ENCODE measurements at places on chromosomes 3 and 15.

DNA sequence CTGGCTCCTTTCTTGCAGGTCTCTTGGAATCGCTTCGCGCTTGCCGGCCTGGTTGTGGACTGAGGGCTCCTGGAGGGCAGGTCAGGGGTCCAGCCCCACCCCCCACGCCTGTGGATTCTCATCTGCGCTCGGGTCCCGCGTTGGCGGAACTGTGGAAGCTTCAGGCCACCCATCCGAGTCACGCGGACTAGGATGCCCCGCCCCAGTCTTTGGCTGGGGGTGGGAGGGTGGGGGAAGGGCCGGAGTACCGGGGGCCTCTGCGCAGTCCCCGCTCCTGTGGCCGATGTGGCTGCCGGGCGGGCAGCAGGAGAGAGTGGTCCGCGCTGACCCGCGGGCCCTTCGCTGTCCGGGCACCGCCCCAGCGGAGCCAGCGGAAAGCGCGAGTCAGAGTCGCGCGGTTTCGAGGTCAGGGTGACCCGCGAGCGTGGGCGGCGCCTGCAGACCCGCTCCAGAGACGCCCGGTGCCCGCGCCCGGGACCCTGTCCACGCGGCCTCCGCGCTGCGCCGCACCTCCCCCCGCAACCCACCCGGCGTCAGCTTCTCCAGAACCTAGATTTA lies 114.2 kb downstream of the KLF13 start:
- DNase-seq, result peak; percentile 59

DNA sequence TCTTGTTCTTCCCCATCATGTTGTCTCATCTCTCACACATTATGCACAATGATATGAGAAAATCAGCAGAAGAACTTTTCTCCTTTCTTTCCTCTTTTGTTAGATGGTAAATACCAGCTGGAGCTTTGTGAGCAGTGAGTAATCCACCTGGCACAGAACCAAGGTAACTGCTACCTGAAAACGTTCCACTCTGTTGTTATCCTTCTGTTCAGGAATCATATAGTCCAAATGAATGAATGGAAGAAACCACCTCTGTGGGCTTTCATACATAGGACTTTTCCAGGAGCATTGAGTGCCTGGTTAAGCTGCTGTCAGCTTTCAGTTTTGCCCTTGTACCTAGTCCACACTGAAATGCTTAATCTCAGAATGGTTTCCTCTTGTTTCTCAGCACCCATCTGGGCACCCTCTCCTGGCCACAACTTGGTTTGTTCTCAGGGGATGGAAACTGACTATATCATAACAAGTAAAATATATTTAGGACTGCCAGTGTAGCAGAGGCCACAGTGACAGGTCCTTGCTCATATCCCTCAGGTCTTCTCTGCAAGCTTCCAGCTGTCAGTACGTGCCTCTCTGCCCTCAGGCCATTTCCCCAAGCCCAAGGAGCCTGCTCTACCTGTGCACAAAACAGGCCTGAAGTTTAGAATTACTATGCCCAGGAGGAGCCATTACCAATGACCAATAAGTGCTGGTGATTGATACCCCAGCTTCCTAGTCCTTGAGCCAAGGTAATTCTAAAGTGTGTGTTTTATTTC lies 23.5 kb upstream of the SLC4A7 start:
- no peak for DNase-seq

GRCh38 chr3:55709411-55710012 lies 222.4 kb upstream of the WNT5A start:
- no peak for DNase-seq

- no peak for DNase-seq
Measured at GRCh38 chr3:127670761-127671522, 1.8 kb upstream of the ABTB1 start.

DNA sequence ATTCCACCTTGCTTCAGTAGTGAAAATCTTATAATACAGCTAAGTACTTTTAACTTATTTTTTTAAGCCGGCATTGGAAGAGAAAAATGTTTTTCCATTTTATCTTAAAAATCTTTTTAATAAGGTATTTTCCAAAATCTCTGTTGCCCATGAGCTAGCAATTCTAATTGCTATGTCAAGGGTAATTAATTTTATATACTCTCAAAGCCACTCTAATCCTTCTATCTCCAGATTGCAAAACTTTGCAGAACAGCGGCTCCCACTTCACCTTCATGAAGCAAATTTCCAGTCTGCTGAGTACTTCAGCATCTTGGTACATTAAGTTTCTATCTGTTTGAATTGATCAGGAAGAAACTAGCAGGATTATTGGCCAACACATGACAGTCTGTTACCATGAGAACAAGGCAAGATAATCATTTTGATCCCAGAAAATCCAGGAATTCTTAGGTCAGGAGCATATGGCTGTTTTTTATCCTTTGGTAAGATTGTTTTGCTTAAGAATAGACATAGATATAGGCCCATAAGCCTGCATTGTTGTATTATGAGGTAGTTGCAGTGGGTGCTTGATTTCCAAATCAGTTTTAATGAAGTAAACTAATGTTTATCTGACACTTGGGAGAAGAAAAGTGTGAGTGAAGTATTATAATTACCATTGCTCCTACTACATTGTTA lies 6.0 kb downstream of the TIPARP start:
- DNase-seq, result no peak

DNA sequence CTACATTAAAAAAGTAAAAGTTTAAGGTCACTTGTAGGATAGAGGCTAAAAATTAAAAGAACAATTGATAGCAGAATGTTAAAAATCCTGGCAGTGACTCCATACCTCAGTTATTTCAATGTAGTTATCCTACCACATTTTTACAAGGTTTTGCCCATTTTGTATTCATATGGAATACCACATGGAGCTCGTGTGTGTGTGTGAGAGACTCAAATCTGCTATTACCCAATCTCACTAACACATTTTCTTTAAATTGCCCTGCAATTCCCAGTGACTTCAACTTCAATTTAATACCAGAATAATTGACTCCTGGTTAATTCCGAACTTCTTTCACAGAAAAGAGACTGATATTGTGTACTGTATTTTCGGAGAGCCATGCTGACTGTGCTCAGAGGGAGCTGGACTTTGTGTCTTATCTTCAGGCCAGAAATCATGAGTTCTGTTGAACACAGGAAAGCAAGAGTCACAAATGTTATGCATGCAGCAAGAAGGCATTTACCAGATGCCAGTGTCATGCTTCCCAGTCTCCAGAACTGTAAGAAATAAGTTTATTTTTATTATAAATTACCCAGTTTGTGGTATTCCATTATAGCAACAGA lies 529.0 kb upstream of the NECTIN3 start:
- no peak for DNase-seq

- peak; percentile 61 for DNase-seq
Measured at GRCh38 chr3:52845157-52845556, 10.3 kb upstream of the MUSTN1 start.

DNA sequence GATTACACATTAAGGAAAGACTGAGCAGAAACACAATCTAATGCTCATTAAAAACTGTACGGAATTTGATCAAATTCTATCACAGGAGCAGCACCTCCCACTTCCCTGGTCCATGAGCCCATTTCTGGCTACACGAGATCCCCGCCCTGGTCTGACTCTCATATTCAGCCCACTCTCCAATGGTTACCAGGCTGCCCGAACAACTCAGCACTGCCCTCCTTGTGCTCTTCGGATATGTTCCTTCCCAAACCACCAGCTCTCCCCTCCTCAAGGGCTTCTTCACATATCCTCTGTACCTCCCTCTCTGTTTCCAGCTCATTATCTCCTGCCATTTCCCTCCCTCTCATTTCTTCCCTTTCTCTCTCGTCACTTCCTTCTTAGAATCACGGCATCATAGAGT lies 180.5 kb downstream of the RSL24D1 start:
- no peak for DNase-seq

DNA sequence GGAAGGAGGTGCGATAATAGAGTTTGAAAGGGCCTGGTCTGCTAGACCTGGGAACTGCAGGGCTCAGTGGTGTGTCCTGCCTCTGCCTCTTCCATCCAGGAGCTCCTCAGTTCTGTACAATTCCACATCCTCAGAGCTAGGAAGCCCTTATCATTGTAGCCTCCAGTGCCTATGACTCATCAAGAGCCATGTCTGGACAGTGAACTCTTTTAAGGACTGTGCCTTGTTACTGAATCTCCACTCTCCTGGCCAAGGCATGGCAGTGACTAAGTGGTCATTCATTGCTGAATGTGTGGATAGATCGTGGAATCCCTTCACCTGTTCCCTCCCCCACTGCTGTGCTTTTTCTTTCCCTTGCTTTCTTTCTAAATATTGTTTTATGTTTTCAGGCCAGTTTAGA lies 2.9 kb downstream of the TIMP4 start:
- peak; percentile 61 for DNase-seq

DNA sequence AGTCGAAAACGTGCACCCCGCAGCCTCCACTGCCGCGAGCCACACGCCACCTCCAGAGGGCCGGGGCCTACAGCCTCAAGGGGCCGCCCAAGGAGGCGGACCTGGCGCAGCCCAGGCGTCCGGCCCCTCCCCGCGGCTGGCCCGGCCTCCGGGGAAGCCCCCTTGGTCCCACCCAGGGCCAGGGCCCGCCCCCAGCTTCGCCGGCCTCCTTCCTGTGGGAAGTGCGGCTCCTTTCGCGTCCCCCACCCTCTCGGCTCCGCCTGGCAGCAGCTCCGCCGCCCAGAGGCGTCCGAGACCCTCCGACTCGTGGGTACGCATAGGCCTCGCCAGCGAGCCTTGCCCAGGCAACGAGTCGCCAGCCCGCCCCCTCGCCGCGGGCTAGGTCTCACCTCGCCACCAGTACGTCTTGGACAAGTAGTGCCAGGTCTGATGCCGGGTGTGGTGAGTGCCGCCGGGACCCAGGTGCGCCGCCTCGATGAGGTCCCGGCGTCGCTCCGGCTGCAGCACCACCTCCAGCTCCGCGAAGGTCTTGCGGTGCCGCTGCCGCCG lies 642 bp downstream of the ZBTB11 start:
- DNase-seq, result peak; percentile 95

GRCh38 chr15:77550301-77551251 lies 82.1 kb downstream of the LINGO1 start:
- no peak for DNase-seq

DNA sequence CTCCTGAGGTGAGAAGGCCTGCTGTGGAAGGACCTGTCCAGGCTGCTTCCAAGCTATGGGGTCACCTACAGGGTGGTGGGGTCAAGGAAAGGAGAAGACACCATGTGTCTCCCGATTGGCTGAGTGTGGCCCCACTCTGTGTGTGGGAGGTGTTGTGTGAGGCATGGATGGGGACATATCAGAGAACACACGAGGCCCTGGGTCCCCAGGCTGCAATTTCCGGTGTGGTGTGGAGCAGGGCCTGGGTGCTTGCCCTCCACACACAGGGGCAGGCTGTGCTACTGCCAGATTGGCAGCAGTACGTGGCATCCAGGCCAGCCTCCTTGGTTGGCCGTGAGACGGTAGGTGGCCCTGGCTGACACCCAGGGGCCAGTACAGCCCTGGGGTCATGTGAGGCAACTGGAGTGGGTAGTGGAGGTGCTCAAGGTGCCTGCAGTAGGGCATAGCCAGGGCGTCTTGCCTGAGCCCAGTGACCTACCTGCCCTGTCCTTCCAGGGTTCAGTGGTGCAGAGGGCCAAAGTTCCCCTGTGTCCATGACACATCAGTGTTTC lies 233.8 kb downstream of the SNRPN start:
- DNase-seq, result no peak

DNA sequence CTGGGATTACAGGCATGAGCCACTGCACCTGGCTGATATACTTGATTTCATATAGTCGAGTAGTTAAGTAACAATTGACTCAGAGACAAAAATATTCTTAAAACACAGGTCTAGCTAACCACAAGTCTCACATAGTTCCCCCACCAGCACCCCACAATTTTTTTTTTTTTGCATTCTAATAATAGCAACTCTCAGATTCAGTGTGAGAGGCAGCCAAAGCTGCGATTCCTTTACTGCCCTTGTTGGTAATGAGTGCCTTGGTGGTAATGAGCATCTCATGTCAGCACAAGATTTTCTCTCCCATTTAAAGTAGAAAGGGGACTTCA lies 72.5 kb downstream of the WWTR1 start:
- no peak for DNase-seq

DNA sequence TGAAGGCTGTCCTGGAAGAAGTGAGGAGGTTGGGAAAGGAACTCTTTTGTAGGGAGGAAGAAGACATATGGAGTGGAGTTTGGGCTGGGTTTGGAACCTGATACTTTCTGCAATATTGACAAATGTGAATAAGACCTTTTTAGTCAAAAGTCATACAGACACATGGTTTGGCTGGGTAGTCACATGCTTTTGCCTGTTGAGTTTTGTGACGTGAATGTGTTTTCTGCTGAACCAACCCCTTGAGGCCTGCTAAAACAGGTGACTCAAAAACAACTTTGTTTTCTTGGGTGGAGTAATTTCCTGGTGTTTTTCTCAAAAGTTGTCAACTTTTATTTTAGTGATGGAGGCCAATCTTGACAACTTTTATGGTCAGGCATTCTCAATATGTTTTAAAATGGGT lies 39.4 kb upstream of the CCR4 start:
- DNase-seq, result no peak

GRCh38 chr15:25670025-25670554 lies 193.0 kb downstream of the ATP10A start:
- DNase-seq, result peak; percentile 74

GRCh38 chr3:194673761-194674160 lies 1.8 kb upstream of the LSG1 start:
- DNase-seq, result no peak

DNA sequence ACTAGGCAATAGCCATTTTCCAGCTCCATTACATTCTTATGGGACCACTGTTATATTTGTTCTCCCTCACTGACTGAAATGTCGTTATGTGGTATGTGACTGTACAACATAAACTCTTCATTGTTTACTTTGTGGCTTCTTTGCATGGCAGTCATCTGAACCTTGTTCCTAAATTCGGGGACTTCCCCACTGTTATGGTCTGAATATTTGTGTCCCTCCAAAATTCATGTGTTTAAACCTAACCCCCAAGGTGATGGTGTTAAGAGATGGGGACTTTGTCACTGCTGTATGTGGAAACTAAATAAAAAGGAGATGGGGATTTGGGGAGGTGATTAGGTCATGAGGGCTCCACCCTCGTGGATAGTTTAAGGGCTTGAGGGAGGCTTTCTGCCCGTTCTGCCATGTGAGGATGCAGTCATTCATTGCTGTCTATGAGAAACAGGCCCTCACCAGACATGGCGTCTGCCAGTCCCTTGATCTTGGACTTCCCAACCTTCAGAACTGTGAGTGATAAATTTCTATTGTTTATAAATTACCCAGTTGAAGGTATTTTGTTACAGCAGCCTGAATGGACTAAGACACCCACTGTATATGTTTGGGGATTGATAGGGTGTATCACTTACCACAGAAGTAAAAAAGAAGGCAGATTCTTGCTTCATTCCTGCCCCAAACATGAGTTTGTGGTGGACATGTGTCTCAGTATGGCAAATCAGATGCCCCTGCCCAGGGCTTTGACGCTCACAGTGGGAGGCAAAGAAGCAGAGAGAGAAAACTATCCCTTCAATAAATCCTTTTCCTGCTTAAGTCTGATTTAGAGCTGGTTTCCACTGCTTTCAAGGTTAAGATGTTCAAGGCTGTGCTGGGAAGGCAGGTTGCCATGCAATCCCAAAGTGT lies 138.0 kb upstream of the UBE2E1 start:
- DNase-seq, result no peak

GRCh38 chr3:160132226-160132625 lies 93.0 kb upstream of the C3orf80 start:
- DNase-seq, result no peak

All from AG08396 (cell line).